NCI-H446 treated with DMSO at 0.1 percent for 48 hours (cell line): ENCODE measurements at places on chromosomes 1 and 21.

GRCh38 chr1:239810061-239810481, 281.6 kb upstream of the FMN2 start:
- DNase-seq, result no peak

- DNase-seq, result no peak
Measured at GRCh38 chr1:11156963-11157362, 32.2 kb upstream of the ANGPTL7 start.

DNA sequence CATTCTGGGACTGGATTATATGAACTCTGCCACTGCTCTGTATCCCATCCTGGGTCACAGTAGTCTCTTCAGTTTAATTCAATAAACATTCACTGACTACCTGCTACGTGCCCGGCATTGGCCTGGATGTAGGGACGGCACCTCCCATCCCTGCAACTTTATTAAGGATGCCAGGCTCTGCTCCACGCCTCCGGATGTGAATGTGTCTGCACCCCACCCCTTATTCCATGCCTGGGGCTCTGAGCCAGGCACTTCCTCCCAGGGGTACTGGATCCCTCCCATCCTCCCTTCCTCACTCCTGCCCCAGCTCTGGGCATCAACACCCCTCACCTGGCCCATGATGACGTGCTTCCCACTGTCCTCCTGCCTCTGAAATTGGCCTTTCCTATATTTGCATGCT, 53.7 kb downstream of the KCNN3 start:
- DNase-seq, result no peak

- DNase-seq, result no peak
Measured at GRCh38 chr21:31798842-31799704, 67.2 kb upstream of the SCAF4 start.

- no peak for DNase-seq
Measured at GRCh38 chr1:206851341-206852010, 13.9 kb upstream of the IL20 start.

DNA sequence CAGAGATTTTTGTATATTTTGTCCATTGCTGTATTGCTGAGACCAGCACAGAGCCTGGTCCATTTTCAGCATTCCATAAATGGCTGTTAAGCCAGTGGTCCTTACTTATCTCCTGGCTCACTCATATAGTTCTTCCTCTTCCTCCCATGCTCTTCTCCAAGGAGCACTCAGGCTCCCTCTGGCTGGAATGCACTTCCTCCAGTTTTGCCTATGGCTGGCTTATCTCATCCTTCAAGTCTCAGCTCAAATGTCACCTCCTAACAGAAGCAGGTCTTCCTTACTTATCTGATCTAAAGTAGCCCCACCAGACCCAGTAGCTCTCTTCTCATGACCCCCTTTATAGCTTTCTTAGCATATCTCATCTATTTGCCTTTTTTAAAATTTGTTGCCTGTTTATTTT, 146.9 kb downstream of the SLC30A10 start:
- no peak for DNase-seq

DNA sequence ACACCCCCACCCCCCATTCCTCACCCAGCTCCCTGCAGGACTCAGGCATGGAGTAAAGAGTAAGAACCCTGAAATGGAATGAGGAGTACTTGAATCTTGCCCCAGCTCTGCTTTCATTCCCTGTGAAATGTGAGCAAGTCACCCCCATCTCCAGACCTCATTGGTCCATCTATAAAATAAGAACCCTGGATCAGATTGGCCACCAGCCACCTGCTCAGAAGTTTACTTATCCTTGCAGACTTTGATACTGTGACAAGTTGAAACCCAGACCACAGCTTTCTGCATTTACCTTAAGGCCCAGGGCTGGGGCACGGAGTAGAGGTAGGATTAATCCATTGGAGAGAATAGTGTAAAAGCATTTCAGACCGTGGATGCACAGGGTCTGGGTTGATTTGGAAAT, 2.2 kb downstream of the KISS1 start:
- no peak for DNase-seq

- no peak for DNase-seq
Measured at GRCh38 chr1:159554696-159555095, 18.9 kb upstream of the OR10J5 start.

- DNase-seq, result peak; percentile 26
Measured at GRCh38 chr1:35452106-35452774, 105.0 kb downstream of the KIAA0319L start.

DNA sequence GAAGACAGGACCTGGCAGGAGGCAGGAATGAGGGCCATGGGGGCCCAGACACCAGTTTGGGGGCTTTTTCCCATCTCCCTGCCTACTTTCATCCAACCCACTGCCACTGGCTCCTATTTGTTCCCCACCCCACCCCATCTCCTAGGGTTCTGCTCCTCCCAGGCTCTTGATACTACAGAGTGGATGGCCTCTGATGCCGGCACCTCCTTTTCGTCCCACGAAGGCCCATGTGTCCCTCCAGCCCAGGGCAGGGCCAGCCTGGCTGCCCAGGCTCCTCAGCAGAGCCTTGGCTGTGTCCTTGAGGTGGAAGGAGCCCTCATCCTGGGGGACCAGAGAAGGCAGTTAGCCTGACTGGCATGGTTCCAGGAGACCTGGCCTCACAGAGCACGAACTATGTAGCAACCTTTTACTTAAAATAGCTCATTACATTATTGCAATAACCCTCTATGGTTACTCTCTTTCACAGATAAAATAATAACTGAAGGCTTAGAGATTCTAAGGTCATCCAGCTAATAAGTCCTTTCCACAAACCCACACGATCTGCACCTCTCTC, 3.5 kb downstream of the POMGNT1 start:
- DNase-seq, result no peak

DNA sequence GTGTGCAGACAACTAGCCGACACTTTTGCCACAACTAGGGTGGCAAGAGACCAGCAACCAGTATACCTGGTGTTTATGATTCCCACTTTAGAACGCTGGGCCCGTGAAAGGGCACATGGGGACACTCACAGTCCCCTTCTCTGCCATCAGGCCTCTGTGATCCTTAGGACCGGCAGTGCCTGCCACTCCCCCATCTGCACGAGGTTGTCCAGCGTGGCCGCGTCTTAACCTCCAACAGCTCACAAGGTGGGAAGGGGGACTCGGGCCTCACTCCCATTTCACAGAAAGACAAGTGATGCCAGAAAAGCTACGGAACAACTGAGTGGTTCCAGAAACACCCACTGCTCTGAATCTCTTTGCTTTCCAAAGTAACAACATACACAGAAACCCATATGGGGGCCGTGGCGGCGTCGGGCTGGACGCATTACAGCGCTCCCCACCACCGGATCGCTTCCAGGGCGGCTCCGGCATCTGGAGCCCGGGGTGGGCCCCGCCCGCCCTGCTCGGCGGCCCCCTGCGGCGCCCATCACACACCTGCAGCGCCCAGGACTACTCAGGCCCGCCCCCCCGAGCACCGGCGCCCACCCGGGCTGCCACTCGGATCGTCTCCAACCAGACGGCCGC, 1.0 kb downstream of the ZNF496 start:
- DNase-seq, result no peak

DNA sequence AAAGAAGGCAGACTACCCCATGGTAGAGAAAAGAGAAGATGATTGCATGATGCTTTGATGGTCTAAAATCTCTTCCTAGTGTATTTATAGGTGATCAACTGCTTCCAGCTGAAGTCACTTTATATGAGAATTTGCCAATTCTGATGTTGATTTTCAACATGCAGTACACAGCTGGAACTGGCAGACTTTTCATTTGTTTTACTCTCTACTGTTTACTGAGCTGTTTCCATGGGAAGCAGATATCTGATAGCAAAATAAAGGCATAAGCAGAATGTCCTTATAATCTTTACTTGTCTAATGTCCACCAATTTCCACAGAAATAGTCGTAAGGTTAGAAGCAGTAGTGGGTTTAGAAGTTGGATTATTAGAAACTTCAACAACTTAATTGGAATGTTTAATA, 74.9 kb downstream of the SYDE2 start:
- no peak for DNase-seq

DNA sequence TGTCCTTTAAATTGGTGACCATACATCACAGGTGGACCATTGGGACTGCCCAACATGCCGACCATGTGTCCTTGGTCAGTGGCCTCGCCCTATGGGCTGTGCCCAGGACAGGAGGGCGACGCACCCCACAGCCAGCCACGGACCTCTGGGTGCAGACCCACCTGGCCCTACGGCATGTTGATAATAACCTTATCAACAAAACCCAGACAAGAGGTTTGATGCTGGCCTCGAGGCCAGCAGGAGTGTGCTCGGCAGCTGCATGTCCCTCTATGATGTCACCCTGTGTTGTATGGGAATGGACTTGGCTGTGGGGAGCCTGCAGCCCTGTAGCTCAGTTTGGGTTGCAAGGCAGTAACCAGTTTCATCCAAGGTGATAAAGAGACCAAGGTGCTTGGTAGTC, 32.1 kb downstream of the SLC37A1 start:
- no peak for DNase-seq

DNA sequence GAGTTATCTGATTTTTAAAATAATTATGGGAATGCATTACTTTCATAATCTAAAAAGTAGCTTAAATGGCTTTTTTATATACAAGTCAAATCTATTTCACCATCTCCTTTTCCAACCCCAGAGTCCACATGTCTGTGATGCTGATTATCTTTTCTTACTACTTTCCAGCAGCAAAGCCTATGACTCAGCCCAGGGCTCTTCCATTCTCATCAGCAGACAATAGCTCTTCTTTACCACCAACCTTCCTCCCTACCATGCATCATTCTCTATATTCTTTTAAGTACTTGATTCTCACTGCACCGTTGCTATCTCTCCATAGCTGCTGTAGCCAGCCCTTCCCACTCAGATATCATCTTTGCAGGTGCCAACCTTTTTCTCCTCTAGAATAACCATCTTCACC, 61.3 kb downstream of the OVGP1 start:
- DNase-seq, result no peak

DNA sequence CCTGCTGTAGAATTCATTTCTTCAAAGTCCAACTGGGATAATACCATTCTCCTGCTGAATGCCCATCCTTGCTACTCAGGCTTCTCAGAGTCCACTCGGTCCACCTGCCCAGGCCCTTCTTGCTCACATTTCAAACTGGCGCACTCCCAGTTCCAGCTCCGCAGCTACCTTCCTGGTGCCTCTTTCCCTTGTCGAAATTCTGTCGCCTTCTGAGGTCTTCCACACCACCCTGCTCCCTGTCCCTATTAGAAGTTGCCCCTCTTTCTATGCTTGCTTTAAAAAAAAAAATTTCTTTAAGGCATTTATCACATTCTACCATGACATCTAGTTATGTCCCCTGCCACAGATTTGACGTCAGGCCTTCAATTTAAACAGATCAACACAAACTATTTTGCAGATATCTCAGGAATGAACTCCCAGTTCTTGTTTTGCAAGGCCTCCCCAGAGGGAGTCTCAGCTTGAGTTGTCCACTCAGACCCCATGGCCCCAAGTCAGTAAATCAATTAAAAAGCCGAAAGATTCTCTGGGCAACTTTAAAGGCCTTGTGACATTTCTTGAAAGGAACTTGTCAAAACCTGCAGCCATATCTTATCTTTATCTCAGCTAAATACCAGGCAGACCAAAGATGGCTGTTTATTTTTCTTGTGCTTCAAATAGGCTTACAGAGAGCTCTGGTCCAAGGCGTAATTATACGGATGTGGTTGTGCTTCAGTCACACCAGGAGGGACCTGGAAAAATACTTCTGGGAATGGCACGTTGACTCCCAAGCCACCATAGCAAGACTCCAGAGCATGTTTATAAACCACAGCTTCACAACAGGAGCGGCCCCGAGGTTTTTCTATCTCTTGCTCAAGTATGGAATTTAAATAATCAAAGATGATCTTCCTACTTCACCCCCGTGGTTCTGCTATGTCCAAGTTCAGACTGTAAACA, 2.2 kb downstream of the FAM89A start:
- no peak for DNase-seq

DNA sequence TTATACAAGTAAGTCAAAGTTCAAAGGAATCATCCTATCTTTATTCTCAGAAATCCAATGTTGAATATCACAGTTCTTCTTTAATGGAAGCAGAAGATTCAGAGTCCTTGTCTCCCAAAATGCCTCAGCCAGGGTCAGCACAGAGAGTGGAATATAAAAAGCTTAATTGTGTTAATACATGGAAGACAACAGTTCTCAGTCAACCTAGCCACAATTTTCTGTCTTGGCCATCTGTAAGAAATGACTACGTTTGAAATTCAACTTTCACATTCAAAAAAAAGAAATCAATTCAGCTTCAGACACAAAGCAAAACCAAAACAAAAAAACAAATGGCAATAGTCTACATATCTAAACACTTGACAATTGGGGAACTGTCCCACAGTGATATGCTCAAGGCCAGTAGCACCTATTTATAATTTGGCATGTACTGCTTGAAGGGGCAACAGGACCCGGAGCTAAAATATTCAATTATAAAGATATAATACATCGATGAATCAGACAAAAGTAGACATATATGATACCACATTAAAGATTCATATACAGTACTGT, 27.3 kb upstream of the GLIS1 start:
- no peak for DNase-seq

DNA sequence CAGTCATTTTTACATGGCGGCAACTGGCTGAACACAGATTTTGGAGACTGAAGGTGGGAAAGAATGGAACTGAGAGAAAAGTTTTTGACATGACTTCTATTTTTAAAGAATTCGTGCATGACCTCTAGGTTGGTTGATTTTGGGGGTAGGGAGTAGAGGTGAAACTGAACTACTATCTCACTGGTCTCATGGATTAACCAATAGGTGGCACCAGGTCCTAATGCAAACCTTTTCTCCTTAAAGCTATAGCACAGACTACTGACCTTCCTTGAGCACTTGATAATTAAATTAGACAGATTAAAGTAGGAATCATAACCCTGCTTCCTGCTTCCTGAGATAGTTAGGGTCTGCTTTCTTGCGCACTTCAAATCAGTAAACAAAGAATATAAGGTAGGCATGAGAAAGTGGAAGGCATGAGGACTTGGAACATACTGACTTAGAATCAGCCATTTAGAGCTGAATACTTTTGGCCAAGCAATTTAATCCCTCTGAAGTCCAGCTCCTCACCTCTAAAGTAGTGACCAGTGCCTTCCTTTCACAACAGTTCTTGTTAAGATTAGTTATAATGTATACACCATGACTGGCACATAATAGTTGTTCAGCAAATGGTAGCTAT, 206.0 kb downstream of the CENPF start:
- no peak for DNase-seq

DNA sequence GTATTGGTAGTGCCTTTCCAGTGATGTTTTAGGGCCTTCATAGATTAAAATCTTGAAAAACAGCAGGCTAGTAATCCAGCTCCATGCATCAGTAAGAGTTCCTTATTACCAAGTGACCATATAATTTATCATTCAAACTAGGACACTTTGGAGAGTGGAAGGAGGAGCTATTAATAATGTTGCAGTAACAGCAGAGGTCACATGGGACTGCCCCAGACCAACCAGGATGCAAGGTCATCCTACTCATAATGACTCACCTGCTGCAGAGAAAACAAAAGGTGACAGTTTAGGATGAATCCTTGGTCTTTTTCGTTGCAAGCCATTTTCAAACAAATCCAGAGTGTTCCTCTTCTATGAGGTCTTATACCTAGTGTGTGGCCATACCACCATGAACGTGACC, 187.4 kb downstream of the NUF2 start:
- DNase-seq, result no peak

GRCh38 chr1:81156887-81157286, 643.8 kb upstream of the ADGRL2 start:
- no peak for DNase-seq

GRCh38 chr1:172328266-172328665, 92.2 kb upstream of the C1orf105 start:
- no peak for DNase-seq
